ENCODE measurements at places on chromosomes 6 and 20. TPM values are rescaled to one million over a fixed set of nuclear protein-coding genes. Genes with fewer than 3 reads are reported as not detected.

The SLC13A3 gene
- 8.6 TPM for total RNA-seq

The TPX2 gene
- total RNA-seq: 148 TPM

The SAMD5 gene
- total RNA-seq: 0.08 TPM

The XKR7 gene
- 3.9 TPM for total RNA-seq

The MAP3K7 gene
- 47.1 TPM for total RNA-seq

The PTK6 gene
- 0.28 TPM for total RNA-seq

Measured in GM23338 (cell line).